ENCODE measurements at places on chromosomes 16 and 17. TPM values are rescaled to one million over a fixed set of nuclear protein-coding genes. Genes with fewer than 3 reads are reported as not detected.

Gene MYH13
- not detected for total RNA-seq

Gene OTOA
- total RNA-seq, result not detected

Gene SPATA32
- not detected for total RNA-seq

Gene LPCAT2
- total RNA-seq, result 30.2 TPM

Gene TLCD3A
- total RNA-seq, result 18.9 TPM

Gene ACSM5
- total RNA-seq, result not detected

Gene SDK2
- 0.08 TPM for total RNA-seq

Gene TIMP2
- 102 TPM for total RNA-seq

Gene TNFRSF12A
- total RNA-seq, result 365 TPM

Gene ALOX15
- total RNA-seq, result not detected

Gene SMPD3
- not detected for total RNA-seq

Gene NPIPA2
- not detected for total RNA-seq

Gene ALOX15B
- total RNA-seq, result 0.12 TPM

Gene HIC1
- total RNA-seq, result 20.7 TPM

Gene C17orf78
- total RNA-seq, result not detected

Gene FBXW10B
- 0.08 TPM for total RNA-seq

Gene CLDN9
- not detected for total RNA-seq

Gene ITGAL
- total RNA-seq, result under 0.01 TPM

Gene SLC6A2
- total RNA-seq, result not detected

Gene HSPB9
- not detected for total RNA-seq

Gene CA5A
- not detected for total RNA-seq

Gene TMIGD1
- not detected for total RNA-seq

Gene TP53TG3B
- total RNA-seq, result 0.08 TPM

Gene KRT20
- not detected for total RNA-seq

Gene CCL22
- total RNA-seq, result not detected

Gene KAT8
- 26.8 TPM for total RNA-seq

Gene SLC52A1
- 0.15 TPM for total RNA-seq

Gene COPS3
- 47.0 TPM for total RNA-seq

Gene SEZ6L2
- 2.3 TPM for total RNA-seq

Gene NETO2
- 1.1 TPM for total RNA-seq

Gene PRSS22
- total RNA-seq, result not detected

Gene TPSAB1
- total RNA-seq, result not detected

Gene KRT16
- total RNA-seq, result 0.35 TPM

Gene VAT1L
- 0.08 TPM for total RNA-seq

Gene CHST6
- total RNA-seq, result 0.94 TPM

Gene RPH3AL
- total RNA-seq, result 0.70 TPM

Gene TSPAN10
- total RNA-seq, result 2.0 TPM

Gene NPIPB8
- not detected for total RNA-seq
